ENCODE measurements at places on chromosomes 7 and 10.

DNA sequence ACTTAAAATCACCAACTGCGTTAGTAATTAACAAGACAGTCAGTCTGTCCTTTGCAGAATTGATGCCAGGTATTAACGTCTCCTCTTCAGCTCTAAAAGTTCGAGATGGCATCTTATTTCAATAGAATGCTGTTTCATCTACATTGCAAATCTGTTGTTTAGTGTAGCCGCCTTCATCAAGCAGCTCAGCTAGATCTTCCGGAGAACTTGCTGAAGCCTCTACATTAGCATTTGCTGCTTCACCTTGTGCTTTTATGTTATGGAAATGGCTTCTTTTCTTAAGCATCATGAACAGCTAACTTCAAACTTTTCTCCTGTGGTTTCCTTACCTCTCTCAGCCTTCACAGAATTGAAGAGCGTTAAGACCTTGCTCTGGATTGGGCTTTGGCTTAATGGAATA lies 95.5 kb upstream of the FAM20C start:
- DNase-seq, result no peak

GRCh38 chr10:3471472-3471871 lies 298.9 kb upstream of the PITRM1 start:
- no peak for DNase-seq

DNA sequence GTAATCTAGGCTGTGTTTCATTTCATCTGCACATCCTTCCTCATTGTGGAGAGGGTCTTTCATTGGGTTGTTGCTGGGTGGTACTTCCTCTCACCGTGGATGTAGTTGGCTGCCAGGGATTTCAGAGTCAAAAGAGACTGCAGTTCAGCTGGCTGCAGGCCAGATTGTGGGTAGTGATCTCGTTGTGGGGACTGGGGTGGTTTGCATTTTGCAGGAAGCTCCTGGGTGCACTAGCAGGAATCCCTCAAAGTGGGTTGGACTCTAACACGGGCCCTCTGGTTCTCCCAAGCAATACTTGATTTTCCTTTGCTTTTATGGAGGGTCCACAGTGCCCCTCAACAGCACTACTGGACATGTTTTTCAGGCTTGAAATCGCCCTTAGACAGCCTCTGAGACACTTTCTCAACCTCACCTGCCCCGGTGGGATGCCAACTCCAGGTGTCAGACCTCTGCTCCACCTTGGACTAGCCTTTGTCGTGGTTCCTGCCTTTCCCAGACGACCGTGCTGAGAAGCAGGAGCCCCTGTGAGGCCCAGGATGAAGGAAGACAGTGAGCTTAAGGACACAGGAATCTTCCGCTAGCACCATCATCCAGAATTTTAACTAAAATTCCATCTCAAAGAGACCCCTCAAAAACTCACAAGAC lies 23.9 kb upstream of the ZNF273 start:
- no peak for DNase-seq

DNA sequence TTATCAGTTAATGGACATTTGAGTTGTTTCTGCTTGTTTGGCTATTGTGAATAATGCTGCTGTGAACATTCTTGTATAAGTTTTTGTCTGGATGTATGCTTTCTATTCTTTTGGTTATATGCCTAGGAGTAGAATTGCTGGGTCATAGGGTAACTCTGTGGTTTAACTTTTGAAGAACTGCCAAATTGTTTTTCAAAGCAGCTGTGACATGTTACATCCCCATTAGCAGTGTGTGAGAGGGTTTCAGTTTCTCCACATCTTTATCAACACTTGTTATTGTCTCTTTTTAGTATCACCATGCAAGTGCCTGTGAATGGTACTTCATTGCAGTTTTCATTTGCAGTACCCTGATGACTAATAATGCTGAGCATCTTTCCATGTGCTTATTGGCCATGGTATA lies 2.1 kb upstream of the NDUFB8 start:
- DNase-seq, result no peak

DNA sequence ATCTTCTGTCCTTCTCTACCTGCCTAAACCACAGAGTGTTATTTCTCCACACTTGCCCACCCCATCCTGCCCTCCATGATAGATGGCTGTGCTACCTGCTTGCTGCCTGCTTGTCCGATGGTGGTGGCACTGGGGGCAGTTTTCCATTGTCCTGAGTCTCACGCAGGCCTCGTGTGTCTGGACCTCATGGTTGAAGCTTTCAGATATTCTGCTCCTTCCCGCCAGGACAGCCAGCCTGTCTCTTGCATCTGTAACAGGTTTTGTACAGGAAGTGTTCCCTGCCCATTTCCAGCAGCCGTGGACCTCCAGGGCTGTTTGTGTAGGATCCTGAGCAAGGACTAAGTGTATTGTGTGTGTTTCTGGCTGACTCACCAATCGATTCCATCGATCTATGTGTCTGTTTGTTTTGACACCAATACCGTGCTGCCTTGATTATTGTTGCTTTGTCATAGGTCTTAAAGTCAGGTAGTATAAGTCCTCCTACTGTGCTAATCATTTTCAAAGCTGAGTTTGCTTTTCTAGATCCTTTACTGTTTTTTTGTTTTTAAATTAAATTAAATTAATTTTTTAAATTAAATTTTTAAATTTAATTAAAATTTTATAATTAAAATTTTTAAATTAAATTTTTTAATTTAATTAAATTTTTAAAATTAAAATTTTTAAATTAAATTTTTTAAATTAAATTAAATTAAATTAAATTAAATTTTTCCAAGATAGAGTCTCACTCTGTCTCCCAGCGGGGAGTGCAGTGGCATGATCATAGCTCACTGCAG lies 8.5 kb downstream of the IL15RA start:
- DNase-seq, result no peak

DNA sequence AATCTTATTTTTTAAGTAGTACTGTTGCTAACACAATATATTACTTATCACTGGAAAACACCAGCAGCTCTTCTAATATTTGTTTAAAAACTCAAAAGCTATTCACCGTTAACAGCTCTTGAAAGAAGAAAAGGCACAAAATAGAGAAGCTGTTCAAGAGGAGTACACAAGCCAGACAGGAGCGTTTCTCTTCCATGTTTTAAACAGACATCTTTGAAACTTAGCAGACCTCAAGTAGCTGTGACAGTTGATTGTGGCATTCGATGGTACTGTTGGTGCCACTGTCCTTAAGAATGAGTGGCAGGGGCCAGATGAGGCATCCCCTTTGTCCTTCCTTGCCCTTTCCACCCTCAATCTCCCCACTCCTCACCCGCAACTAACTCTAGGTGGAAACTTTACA lies 81.6 kb upstream of the PRR15 start:
- DNase-seq, result no peak

DNA sequence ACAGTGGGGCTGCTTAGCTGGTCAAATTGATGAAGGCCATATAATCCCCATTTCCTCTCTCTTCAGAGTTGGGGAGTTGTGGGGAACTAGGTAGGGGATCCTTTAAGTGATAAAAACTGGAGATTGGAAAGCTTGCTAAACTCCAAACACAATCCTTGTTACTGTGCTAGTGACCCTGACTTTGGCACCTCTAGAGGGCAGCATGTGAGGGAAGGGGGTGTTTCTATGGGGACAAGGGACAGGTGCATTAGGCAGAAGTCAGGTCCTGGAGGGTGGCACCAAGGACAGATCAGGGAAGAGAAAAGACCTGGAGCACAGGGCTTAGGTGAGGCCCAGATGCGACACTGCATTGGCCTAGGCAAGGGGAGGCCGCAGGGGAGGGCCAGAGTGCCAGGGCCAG lies 66.9 kb downstream of the CDHR3 start:
- no peak for DNase-seq

- DNase-seq, result no peak
These were observed 49.1 kb downstream of the STRA8 start for GRCh38 chr7:135282561-135283254.

DNA sequence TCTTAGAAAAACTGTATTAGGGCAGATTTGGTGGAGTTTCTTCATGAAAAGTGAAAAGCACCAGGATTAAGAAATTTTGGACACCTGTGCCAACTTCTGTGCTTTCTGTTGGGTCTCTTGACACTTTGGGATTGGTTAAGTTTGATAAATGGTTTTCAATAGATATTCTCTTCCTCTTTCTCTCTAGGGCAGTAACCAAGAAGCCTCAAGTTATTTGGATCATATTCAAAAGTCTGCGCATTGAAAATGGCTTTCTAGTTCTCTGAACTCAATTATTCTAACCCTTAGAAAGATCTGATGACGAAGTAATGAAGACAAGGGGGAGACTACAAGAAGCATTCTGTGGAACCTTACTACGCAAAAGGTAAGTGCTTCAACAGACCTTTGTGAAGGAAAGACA lies 144.0 kb upstream of the CCDC6 start:
- no peak for DNase-seq

- no peak for DNase-seq
These were observed 81.9 kb downstream of the RBM20 start for GRCh38 chr10:110725801-110726630.

DNA sequence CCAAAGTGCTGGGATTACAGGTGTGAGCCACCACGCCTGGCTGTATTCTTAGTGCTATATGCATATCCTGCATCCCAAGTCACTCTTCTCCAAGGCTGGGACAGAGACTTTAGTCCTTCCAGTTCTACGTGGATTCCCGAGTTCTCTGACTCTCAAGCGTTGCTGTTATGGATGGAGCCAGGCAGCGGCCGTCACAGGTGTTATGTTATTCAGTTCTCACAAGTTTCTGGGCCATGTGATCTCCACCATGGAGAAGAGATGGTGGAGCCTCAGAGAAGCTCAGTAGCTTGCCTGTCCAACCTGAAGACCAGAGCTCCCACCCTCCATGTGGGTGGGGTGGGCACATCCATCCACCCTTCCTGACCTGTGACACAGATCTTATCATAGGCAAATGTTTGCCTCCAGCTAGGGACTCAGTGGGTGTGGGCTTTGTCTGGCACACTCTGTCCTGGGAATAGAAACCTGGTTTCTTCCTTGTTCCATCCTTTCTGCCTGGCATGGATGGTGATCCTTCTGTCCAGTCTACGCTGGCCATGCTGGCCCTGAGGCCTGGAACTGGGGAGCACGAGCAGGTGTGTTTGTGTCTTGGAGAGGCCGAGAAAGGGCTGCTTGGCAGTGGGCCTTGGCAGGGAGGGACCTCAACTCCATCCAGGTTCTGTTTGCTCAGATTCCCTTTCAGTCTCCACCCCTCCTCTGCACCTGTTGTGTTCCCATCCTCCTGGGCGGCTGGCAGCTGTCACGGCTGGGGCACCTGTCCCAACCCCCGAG lies 55.3 kb downstream of the NEURL1 start:
- no peak for DNase-seq
